ENCODE measurements at places on chromosomes 12 and 14.

- no peak for DNase-seq
Measured at GRCh38 chr14:38176379-38176778, 31.3 kb upstream of the SSTR1 start.

GRCh38 chr12:44000309-44000952 lies 164.6 kb downstream of the TMEM117 start:
- peak; percentile 39 for DNase-seq

- no peak for DNase-seq
Measured at GRCh38 chr12:102891756-102892155, 25.3 kb downstream of the PAH start.

- DNase-seq = no peak
Measured at GRCh38 chr12:7729746-7730145, 17.4 kb downstream of the CLEC4C start.

DNA sequence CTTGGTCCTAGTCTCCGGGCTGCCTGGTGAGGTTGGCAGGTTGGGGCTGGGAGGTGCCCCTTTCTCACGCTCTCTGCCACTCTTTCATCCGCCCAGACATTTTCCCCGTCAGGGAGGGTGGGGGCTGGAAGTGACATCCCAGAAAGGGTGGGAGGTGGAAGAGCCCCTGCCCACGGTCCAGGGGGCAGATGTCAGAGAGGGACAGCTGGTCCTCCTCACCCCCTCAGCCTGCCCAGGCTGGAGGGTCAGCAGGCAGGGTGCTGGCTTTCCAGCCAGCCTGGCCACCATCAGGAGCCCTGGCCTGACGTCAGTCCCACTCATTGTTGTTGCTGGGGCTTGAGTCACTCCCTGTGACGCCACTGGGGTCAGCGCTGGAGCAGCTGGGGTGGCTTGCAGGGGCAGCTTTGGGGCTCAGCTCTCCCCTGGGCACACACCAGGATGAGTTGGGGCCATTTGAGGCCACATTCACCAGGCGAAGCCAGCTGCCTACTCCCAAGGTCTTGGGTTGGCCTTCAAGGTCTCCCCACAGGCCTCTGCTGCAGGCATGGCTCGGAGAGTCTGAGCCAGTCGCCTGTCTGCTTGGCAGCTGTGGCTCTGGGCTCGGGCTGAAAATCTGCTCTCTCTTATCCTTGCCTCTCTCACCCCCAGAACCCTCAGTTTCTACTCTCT lies 5.7 kb upstream of the ATG101 start:
- DNase-seq = no peak

GRCh38 chr14:56185992-56186391 lies 67.8 kb downstream of the PELI2 start:
- no peak for DNase-seq

DNA sequence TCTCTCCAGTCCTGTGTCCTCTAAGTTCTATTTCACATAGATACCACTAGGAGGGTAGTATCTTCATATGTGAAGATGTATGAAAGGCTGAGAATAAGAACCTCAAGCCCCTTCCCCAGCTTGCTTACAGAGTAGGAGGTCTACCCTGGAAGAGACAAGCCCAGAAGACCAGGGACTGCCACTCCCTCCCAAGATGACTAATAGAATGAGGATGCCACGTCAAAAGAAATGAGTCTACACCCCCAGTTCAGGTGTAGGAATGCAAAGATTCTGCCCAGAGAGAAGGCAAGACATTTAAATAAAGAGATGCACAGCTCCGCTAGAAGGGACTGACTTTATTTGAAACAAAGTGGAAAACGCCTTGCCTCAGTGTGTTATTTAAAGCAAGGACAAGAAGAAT lies 1006.0 kb upstream of the USP15 start:
- DNase-seq = no peak

DNA sequence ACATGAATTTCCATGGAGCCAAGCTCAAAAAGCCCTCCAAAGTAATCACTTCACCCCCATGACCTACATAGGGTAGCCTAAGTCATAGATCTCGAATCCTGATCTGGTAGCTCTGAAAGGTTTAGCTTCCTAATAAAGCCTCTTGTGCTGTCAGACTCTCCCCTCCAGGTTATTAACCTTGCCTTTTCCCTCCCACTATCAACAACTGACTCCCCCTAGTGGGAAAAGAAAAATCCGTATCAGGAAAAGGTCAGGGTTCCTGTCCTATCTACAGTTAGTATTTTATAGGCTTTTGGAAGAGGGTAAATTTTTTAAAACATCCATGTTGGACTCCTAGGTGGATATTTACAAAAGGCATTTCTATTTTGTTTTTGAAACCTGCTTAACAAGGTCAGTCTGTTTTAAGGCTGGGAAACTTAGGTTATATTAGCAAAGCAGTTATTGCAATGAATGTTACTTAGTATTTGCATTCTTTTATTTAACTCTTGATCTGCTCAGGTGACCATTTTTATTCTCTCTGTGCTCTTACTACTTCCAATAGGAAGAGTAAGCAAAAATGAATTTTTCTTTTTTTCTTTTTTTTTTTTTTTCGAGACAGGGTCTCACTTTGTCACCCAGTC lies 8.0 kb downstream of the YY1 start:
- DNase-seq = peak; percentile 5

DNA sequence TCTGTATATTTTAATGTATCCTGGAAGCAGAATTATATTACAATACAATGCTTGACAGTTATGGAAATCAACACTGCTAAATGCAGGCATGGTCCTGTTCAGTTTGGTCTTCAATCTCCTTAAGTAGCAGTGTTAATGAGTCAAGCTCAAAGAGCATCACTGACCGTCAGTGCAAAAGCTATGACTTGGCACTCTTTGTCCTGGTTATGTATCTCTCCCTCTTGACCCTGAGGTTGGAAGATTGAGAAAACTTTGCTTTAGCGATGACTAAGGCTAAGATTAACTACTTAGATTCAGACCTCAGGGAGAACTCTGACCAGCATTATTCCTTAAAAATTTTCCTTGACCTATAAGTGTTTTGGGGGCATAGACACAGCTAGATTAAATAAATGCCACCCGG lies 10.9 kb downstream of the CLEC7A start:
- no peak for DNase-seq

DNA sequence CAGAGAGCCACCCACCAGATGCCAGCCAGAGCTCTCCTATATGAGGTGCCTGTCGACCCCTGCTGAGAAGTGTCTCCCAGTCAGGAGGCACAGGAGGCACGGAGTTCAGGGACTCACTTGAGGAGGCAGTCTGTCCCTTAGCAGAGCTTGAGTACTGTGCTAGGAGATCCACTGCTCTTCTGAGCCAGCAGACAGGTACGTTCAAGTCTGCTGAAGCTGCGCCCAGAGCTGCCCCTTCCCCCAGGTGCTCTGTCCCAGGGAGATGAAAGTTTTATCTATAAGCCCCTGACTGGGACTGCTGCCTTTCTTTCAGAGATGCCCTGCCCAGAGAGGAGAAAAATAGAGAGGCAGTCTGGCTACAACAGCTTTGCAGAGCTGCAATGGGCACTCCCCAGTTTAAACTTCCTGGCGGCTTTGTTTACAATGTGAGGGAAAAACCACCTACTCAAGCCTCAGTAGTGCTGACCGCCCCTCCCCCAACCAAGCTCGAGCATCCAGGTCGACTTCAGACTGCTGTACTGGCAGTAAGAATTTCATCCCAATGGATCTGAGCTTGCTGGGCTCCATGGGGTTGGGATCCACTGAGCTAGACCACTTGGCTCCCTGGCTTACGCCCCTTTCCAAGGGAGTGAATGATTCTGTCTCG lies 146.7 kb upstream of the USP15 start:
- DNase-seq = no peak

GRCh38 chr12:56020423-56021184 lies at the start of gene IKZF4:
Gene IKZF4 (plus strand): TSS chr12:56021043. CDS start chr12:56021494, 451 bp downstream.
- no peak for DNase-seq

GRCh38 chr12:26244503-26244902 lies 49.1 kb downstream of the SSPN start:
- no peak for DNase-seq

DNA sequence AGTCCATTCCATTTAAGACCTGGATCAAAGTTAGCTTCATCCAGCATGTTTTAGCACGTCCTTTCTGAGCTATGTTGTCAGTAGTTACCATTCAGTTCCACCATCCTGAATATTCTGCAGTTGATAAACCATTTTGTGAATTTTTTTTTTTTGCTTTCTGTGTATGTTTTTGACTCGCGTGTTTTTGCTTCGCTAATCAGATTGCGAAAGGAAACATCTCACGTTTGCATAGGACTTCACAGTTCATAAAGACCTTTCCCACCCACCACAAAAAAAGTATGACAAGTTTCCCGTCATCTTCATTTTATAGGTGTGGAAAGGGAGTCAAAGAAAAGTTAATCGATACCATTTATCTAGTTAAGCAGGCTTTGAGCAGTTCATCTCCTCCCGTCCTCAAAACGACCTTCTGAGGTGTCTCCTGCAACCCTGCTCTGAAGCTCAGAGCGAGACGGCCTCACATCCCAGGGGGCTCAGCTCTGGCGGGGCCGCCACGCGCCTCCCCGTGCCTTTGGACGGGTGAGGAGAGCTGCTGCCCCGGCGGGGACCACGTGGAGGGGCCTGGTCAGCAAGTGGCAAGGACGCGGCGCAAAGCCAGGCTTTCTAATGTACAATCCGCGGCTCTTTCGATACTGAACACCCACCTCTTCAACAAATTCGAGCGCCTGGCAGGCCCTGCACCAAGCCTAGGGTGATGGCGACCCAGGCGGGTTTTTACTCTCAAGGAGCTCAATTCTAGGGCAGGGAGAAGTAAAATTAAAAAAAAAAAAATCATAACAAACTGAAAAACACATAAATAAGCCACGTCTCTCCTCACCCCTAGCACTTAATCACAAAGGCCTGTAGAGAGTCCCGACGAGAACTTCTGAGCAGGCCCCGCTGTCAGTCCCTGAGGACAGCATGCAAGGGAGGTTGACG lies 988 bp upstream of the TMEM263 start:
- no peak for DNase-seq

GRCh38 chr12:120367233-120367923 lies 1.6 kb downstream of the MSI1 start:
- no peak for DNase-seq

DNA sequence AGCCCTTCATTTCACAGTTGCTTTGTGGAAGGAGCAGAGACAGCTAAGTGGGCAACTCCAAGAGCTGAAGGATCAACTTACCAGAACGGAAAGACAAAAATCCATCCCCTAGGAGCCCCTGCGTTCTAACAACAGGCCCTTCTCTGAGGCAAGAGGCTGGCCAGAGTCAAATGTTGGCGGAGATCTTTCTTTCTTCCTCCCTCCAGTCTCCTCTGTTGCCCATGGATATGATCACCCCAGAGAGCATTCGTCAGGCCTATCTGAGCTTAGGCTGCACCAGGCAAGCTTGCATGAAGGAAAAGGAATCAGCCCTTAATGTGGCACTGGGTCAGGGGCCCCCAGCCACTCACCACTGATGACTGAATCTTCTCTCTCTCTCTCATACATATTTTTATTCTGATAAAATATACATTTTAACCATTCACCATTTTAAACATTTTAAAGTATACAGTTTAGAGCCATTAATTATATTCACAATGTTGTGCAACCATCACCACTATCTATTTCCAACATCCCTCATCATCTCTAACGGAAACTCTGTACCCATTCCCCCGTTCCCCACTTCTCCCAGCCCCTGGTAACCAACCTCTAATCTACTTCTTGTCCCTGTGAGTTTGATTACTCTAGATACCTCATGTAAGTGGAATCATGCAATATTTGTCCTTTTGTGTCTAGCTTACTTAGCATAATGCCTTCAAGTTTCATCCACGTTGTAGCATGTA lies 52.9 kb upstream of the CCND2 start:
- DNase-seq = no peak

- DNase-seq = no peak
Measured at GRCh38 chr12:110732572-110732971, 10.1 kb downstream of the PPP1CC start.

DNA sequence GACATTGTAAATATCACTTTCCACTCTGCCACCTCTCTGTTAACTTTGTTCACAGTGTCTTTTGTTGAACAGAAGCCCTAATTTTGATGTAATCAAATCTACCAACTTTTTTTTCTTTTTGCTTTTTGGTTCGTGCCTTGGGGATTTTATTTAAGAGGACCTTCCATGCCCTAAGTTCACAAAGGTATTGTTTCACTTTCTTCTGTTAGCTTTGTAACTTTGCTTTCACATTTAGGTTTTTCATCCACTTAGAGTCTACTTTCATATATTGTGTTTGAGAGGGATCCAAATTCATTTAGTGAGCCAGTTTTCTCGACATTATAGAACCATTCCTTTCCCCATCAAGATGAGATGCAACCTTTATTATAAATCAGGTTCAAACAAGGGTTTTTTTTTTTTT lies 275.7 kb upstream of the CRY1 start:
- DNase-seq = no peak

DNA sequence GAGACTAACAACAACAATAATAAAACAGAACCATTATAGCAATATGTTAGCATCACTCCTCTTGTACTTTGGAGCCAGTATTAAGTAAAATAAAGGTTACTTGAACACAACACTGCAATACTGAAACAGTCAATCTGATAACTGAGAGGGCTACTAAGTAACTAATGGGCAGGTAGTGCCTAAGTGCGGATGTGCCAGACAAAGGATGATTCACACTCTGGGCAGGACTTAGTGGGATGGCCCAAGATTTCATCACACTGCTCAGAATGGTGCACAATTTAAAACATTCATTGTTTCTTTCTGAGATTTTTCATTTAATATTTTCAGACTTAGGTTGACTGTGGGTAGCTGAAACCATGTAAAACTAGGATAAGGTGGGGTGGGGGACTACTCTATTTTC lies 131.9 kb upstream of the CAND1 start:
- DNase-seq = no peak

DNA sequence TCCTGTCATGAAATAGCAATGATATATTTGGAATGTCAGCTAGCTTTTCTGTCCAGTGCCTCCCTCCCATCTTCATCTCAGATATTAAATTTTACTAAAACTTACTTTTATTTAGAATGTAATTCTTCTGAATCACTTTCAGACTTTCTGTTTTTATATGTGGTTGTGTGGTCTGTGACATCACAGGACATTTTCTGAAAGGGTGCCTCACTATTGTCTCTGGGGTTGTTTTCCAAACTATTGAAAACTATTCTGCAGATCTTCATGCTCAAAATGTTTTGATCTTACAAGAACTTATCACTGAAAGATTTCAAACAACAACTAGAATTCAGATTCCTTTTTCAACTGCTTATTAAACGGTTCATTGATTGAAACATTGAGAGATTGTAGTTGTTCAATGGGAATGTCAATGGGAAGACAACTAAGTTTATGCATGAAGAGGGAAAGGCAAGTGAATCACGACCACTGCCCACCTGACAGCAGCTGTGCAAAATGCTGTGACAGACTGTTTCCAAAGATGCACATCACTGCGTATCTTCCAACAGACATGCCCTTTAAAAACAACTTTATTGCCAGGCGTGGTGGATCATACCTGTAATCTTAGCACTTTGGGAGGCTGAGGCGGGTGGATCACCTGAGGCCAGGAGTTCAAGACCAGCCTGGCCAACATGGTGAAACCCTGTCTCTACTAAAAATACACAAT lies 51.3 kb downstream of the KLRG1 start:
- DNase-seq = no peak

GRCh38 chr12:92735131-92735721 lies 32.4 kb downstream of the PLEKHG7 start:
- DNase-seq = peak; percentile 79

DNA sequence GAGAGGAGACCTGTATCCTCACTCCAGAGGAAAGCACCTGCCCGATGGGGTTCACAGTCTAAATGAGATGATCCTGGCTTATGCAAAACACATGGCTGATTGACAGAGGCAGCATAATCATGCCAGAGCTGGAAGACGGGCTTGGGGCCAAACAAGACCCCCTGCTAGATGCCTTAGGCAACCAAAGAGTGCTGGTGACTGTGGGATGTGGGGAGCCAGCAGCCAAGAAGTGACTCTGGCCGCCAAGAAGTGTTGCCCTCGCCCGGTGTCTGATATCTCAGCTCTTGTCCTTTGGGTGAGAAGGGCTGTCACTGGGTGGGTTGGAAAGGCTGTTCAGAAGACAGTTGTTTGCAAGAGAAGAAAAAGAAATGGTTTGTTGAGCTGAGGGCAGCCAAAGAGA lies 56.7 kb downstream of the PLEKHG3 start:
- DNase-seq = no peak
